ENCODE measurements at places on chromosomes 4 and X.
A peak's percentile ranks its signal among the peaks of the same experiment; 100 is the strongest.

- DNase-seq = no peak
Measured at GRCh38 chr4:36230534-36230933, 13.8 kb downstream of the ARAP2 start.

DNA sequence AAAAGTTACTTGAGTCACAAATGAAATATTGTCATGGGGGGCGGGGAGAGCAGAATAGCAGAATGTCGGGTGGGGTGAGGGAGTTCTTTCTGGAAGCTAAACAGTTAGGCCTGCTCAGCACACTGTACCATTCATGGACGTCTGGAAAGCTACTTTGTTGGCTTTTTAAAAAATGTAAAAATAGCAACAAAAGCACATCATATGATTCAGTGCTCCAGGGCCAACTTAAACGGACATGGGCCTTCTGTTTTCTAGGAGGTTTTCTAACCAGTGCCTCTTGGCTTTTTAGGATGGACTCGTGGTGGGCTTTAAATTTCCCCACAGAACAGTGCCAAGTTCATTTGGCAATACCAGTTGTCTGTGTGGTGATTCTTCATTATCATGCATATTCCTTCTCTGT, 57.4 kb upstream of the CLCN4 start:
- no peak for DNase-seq

DNA sequence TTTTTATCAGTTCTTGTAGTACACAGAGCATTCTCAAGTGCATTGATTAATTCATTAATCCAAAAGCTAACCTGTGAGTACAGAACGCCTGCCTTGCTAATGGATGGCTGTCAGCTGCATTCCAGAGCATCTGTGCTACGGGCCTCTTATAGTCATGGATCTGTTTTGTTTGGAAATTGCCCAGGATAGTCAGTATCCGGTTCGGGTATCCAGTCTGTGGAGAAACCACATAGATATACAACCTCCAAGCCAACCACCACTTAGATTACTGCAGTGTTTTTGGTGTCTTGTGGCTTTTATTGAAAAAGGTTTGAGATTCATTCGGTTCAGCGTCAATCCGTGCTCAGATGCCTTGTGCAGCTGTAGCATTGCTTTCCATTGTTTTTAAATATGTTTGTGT, 4.0 kb downstream of the LAP3 start:
- DNase-seq = peak; percentile 49

- no peak for DNase-seq
Measured at GRCh38 chr4:168319486-168320019, 1.0 kb upstream of the DDX60 start.

DNA sequence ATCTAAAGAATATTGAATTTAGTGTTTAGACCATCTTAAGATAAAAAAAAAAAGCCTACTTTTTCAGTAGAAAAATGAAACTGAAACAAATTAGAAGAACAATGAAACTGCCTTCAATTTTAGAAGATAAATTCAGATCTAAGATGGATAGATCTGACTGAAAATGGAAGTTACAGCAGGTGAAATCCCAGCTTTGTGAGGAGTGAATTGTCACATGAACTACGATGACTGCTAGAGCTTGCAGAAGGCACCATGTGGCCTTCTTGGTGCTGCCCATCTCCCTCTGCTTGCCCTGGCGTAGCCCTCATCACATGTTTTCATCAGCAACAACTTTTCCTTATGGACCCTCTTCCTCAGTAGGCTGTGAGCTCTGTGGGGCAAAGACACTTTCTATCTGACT, 51.4 kb upstream of the EMCN start:
- no peak for DNase-seq

GRCh38 chr4:10096978-10097335, 19.6 kb downstream of the WDR1 start:
- DNase-seq = no peak

DNA sequence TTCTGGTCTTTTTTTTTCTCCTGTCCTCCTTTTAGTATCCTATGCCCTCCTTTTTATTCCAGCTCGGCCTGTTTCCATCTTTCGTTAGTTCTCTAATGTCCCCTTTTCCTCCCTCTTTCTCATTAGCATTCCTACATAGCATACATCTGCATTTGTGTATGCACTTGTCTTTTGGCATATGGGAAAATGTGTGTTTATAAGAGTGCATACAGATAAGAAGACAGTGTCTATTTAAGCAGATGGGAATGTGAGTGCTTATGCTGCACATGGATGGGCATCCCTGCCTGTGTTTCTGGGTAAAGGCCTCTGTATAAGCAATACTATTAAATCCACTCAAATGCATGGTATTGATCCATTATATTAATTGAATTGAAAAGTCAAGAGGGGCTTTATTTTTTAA, 7.5 kb upstream of the GABRA2 start:
- no peak for DNase-seq

- no peak for DNase-seq
Measured at GRCh38 chrX:10685923-10686595, 65.7 kb upstream of the MID1 start.

- DNase-seq = no peak
Measured at GRCh38 chr4:82517043-82517442, 44.7 kb downstream of the TMEM150C start.

GRCh38 chr4:142824368-142824767, 21.7 kb downstream of the INPP4B start:
- DNase-seq = no peak

DNA sequence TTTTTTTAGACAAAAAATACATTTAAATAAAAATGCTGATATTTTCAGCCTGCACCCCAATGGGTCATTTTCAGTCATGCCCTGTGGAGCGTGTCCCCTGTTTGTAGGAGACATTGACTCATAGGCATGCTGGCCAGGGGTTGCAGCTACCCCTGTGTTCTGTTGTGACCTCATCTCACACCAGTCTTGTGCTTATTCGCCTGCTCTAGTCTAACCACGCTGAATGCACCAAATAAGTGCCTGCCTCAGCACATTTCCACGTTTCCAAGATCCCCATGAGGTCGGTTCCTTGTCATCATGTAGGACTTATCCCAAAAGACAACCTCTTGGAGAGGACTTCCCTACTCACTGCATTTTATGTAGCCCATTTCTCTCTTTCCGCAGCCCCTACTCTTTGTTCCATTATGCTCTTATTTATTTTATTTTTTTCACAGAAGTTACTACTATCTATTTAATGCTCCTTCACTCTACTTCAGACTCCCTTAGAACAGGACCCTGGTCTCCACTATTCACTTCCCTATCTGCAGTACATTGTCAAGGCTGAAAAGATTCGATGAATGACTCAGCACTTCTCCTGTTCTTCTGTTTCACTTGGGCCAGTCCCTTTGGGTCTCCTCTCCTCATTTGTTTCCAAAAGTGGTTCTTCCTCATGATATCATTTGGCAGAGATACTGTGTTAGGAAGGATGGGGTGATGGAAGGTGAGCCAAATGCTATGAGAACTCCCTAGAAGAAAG, 109.7 kb downstream of the MSL3 start:
- DNase-seq = no peak

Data from non-pigmented ciliary epithelial cell (primary cell).